Aorta (tissue), 5 donors: ENCODE measurements at places on chromosomes 11 and 22. TPM values are rescaled to one million over a fixed set of nuclear protein-coding genes. Genes with fewer than 3 reads are reported as not detected.

DNA sequence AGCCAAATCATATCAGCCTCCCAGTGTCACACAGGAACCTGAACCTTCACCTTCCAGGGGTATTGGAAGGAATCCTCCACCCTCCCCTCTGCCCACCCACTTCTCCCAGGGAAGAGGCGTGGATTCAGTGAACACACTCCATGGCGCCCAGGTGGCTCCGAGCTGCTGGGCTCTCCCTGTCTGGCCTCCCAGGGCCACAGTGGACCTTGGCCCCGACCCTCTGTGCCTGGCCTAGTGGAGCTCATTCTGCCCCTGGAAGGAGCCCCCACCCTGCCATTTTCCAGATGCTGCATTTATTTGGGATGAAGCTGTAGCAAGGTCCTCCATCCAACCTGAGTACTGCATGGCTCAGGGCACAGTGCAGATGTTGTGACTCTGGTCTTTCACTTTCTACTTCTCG, 1340.1 kb downstream of the TBC1D22A start:
- H3K36me3 ChIP-seq = no peaks in the 10 kb centered on the region
- no peak overlapping the region for H3K27ac ChIP-seq
- no peak overlapping the region for H3K4me3 ChIP-seq
- no peaks in the 10 kb centered on the region for H3K4me1 ChIP-seq
- no peak for DNase-seq
- H3K27me3 ChIP-seq = no peaks in the 10 kb centered on the region

DNA sequence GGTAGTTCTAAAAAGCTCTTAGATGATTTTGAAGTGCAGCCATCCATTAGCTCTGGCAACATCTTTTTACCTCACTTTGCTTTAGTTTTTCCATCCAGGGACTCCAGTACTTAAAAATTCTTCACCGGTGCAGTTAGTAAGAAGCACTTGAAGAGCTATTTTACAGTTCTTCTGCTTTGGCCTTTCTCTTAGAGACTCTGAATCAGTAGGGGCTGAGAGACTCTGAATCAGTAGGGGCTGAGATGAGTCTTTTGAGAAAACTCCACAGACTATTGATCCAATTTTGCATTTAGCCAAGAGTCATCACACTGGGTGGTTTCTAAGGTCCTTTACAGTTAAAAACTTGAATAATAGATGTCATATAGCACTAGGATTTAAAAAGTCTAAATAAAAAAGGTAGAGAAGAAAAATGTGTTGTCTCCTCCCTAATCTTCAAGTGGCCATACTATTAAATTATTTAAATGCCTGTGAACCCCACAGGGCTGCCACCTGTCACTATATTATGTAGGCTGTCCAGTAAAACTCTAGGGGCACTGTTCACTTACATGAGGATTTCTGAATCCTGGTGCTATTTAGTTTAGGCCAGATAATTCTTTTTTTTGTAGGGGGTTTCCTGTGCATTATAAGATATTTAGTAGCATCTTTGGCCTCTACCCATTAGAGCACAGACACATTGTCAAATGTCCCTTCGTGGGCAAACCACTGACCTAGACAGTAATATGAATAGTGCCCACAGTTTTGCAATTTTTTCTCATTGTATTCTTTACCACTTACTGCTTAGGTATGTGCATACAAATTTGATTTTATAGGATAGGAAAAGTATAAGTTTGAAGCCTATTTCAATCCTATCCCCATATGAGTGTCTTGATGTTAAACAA, 26.3 kb upstream of the HIKESHI start:
- no peak overlapping the region for H3K4me3 ChIP-seq
- no peak overlapping the region for H3K27ac ChIP-seq
- H3K4me1 ChIP-seq = no peaks in the 10 kb centered on the region
- H3K36me3 ChIP-seq = peaks cover 2% of the 10 kb centered on the region
- no peak for DNase-seq

GRCh38 chr11:72750556-72751115, 1.6 kb downstream of the ARAP1 start:
- no peaks in the 10 kb centered on the region for H3K36me3 ChIP-seq
- H3K27me3 ChIP-seq = no peaks in the 10 kb centered on the region
- H3K4me3 ChIP-seq = no peak overlapping the region
- no peak overlapping the region for H3K27ac ChIP-seq
- no peaks in the 10 kb centered on the region for H3K4me1 ChIP-seq
- DNase-seq = no peak

The SIK2 gene
- total RNA-seq = 21.9 TPM

The H19 gene
- total RNA-seq = 318 TPM

DNA sequence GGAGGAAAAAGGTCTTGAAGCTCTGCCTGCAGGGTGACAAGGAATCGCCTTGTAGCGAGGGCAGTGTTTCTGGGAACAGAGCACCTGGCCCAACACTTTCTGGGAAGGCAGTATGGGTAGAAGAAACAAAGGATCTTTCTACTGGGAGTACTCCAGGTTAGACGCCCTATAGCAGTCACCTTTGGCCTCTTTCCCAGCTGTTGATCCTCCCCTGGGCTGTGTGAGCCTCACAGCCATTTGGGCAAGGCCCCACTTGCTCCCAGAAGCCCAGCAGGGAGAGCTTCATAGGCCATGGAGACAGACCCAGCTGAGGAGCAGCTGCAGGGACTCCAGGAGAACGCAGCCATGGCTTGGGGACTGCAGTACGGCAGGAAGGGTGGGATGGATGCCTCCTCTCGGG, 1.2 kb downstream of the SLCO2B1 start:
- no peaks in the 10 kb centered on the region for H3K4me1 ChIP-seq
- H3K4me3 ChIP-seq = no peak overlapping the region
- H3K36me3 ChIP-seq = no peaks in the 10 kb centered on the region
- H3K27ac ChIP-seq = no peak overlapping the region
- DNase-seq = no peak

The PAX6 gene
- not detected for total RNA-seq

The APOBEC3F gene
- 9.4 TPM for total RNA-seq

- no peaks in the 10 kb centered on the region for H3K4me1 ChIP-seq
- H3K27ac ChIP-seq = no peak overlapping the region
- DNase-seq = no peak
- no peaks in the 10 kb centered on the region for H3K27me3 ChIP-seq
- H3K36me3 ChIP-seq = no peaks in the 10 kb centered on the region
Observed at GRCh38 chr22:30210235-30210909, 36.2 kb downstream of the LIF start.

DNA sequence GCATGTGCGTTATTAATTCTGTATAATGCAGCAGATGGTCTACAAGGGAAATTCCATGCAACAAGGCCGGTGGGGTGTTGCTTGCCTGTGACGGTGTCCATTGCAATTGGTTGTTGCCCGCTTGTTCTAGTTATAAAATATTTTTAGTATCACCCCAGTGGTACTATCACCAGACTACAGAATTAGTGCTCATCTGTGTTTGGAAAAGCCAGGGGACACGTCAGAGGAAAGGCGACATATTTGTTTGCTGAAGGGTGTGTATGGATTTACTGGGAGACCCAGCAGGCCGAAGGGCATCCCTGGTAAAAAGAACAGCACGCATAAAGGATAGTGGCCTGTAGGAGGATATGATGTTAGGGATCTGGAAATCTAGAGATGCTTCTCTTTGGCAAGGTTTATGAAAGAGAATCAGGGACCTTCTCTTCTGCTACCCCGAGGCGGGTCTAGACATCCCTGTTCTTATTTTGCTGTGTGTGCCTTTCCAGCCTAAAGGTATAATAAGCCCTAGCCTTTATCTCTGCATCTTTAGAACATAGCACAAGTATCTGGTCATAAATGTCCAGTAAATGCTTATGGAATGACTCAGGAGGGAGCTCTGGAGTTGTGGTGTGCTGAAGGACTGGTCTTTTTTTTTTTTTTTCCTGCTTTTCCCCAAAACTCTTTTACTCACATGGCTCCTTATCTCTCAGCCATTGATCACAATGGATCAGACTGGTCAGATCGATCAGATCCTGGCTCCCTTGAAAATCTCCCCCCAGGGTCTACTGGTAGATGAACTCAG, 90.9 kb downstream of the LDLRAD3 start:
- no peak overlapping the region for H3K4me3 ChIP-seq
- H3K27ac ChIP-seq = no peak overlapping the region
- no peaks in the 10 kb centered on the region for H3K27me3 ChIP-seq
- H3K4me1 ChIP-seq = peaks cover 3% of the 10 kb centered on the region
- no peak for DNase-seq

DNA sequence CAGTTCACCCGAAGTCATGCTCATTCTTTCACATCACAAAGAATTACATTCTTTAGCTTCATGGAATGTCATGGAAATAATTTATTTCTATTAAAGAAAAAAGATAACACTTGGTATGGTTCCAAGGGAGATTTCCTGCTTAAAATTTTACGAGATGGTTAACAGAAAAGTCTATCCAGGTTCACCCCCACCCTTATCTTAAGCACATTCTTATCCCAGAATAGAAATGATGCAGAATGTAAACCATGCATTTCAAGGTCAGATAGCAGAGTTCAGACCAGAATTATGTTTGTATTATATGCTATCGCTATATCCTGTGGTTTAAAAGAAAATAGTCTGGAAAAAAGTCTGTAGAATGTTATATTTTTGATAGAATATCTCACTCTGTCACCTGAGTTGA, 58.7 kb downstream of the GAS2 start:
- H3K4me1 ChIP-seq = no peaks in the 10 kb centered on the region
- no peak for DNase-seq
- no peak overlapping the region for H3K4me3 ChIP-seq

GRCh38 chr22:28023036-28023435, 104.0 kb upstream of the PITPNB start:
- H3K36me3 ChIP-seq = no peaks in the 10 kb centered on the region
- no peaks in the 10 kb centered on the region for H3K4me1 ChIP-seq
- H3K4me3 ChIP-seq = no peak overlapping the region

- H3K4me1 ChIP-seq = no peaks in the 10 kb centered on the region
- H3K4me3 ChIP-seq = no peak overlapping the region
- DNase-seq = no peak
- no peak overlapping the region for H3K27ac ChIP-seq
- no peaks in the 10 kb centered on the region for H3K27me3 ChIP-seq
Observed at GRCh38 chr11:84924154-84924692, 702.9 kb downstream of the DLG2 start.
